ENCODE measurements at places on chromosomes 11 and 22.

GRCh38 chr11:3178349-3178748 lies 13.2 kb upstream of the OSBPL5 start:
- no peak for DNase-seq

GRCh38 chr11:66142370-66143263 lies 72.5 kb downstream of the PACS1 start:
- peak; percentile 80 for DNase-seq

DNA sequence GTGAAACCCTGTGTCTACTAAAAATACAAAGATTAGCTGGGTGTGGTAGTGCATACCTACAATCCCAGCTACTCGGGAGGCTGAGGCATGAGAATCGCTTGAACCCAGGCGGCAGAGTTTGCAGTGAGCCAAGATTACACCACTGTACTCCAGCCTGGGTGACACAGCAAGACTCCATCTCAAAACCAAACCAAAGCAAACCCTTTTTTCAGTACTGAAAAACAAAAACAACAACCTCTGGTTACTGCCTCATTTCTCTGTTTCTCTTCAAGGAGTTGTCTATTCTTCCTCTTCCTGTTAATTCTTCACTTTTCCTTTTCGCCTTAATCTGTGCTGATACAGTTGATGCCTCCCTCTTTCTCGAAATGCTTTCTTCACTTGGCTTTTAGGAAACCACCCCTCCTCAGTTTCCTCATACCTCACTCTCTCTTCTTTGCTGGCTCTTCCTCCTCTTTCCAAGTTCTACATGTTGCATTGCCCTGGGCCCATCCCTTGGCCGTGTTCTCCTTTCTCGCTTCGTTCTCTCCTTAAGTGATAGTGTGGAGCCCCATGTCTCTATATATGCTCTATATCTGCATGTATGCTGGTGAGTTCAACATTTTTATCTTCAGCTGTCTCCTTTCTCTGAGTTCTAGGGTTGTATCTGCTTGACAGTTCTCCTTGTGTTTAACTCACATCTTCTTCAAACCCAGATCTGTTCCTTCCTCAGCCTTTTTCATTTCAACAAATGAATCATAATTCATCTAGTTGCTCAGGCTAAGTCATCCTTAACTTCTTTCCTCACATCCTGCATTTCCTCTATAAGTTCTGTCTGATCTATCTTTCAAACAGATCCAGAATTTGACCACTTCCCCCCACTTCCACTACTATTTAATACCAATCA lies 37.1 kb downstream of the NUCB2 start:
- peak; percentile 65 for DNase-seq

GRCh38 chr11:128785141-128785540 lies 82.0 kb downstream of the KCNJ1 start:
- no peak for DNase-seq

DNA sequence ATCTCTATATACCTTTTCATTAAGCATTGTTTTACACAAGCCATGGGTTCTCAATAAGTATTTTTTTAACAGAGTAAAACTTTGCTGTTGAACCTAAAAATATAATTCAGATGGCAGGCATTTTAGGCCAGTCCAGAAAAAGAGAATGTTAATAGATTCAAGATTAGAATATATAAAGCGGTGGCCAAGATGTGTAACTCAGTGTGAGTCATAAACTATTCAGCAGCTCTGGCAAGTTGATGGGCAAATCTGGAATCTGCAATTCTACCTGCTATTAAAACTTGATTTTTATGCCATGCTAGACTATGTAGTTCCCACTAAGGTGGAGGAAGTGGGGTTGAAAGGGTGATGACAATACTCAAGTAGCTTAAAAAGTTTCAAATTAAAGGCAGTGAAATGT lies 45.4 kb downstream of the CASP12 start:
- peak; percentile 40 for DNase-seq

DNA sequence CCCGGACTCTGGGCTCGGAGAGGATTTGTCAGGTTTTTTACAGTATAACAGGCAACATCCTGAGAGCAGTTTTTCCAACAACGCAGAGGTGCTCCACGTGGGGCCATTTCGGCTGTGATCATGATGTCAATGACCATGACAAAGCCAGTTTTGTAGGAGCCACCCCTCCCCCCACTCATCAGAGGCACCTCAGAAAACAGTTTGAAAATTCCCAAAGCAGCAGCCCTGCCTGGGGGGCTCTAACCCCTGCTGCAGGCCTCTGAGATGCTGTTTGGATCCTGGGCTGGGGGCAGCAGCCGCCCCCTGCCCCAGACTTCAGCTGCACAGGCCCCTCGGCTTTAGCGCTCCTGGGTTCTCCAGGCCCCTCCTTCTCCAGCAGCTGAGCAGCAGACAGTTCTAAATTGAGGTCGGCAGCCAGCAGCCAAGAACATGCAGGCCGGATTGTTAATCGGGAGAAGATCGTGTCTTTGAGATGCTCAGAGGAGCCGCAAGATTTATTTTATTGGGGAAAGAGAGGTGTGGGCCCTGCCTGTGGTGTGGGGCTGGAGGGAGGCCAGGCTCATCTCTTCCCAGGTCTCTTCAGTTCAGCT lies 19.4 kb downstream of the NFAM1 start:
- no peak for DNase-seq

- DNase-seq, result no peak
Measured at GRCh38 chr11:29782447-29782846, 234.4 kb downstream of the KCNA4 start.

- DNase-seq, result no peak
Measured at GRCh38 chr22:36658900-36659299, 44.7 kb downstream of the CACNG2 start.

DNA sequence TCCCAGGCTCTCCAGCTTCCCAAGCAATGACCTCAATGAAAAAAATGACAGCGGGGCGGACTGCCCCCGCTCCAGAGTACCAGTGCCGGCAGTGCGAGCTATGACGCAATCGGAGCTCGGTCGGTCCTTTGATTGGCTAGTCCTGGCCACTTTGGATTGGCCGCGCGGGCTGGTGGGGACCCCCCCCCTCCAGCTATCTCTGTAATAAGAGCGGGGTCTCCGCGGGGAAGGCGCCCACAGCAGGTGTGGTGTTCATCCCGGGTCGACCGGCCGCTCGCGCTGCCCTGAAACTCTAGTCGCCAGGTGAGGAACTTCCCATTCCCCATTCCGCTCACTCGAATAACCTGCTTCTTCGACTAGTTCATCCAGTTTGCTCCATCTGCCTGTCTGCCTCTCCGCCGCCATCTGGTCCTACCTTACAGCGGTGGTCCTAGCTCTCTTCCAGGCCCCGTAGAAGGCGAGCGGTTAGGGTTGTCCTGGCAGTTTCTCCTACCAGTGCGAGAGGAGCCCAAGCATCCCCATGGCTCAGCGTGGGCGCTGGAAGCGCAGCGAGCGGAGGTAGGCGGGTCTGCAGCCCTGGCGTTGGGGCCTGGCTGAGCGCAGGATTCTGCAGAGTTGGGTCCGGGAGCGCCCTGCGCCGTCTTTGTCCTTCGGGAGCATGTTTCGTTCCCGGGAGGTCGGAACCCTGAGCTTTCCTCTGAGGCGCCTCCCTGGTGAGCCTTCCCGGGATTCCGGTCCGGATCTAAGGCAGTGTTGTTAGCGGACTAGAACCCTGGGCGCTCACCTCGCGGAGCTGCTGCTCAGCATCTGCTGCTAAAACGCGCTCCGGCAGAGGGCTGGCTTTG lies at the start of gene CALCB:
Gene CALCB, plus strand, starts transcription at position 233 of the 845 bp plus-strand sequence. CDS start 1,126 bp downstream, outside the sequence.
- DNase-seq, result peak; percentile 4

GRCh38 chr11:34254011-34254410 lies 103.8 kb downstream of the ABTB2 start:
- no peak for DNase-seq

GRCh38 chr22:17664414-17665055 lies 26.0 kb downstream of the BCL2L13 start:
- no peak for DNase-seq

GRCh38 chr11:82823647-82824619 lies 76.3 kb downstream of the PRCP start:
- DNase-seq, result no peak

- DNase-seq, result peak; percentile 55
Measured at GRCh38 chr11:122737951-122738693, 82.6 kb downstream of the UBASH3B start.

DNA sequence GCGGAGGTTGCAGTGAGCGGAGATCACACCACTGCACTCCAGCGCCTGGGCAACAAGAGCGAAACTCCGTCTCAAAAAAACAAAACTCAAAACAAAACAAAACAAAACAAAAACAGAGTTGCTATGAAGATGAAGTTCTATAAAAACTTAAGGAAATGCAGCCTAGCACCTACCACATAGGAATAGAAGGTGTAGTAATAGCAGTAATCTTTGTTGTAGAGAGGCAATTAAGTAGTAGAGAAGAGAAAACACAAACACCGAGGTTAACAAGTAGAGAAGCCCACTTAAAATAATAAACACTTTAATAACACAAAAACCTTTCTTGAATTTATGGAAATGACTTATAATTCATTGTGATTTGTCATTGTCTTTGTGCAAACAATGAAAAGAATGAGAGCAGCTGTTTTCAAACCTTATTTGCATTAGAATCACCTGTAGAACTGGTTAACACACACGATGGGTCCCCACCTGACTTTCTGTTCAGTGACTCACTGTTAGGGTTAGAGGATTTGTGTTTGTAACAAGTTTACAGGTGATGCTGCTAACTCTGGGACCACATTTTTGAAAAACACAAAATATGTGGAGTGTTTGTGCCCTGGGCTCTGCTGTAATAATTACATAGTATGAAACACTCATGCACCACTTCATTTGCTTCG lies 43.1 kb downstream of the TYR start:
- no peak for DNase-seq

DNA sequence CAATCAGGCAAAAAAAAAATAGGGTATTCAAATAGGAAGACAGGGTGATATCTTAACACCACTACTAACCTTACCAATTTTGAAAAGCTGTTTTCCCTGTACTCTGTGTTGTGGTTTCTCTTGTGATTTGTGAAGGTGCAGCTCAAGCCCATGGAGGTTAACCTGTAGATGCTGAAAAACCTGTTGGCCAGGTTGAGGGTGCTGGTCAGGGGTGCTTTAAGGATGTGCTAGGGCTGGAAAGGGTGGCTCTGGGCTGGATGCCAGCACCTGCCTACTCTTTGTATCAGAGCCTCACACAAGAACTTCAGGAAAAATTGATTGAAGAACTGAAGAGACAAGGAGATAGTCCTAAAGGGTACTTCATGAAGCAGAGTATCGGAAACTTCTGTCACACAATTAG lies 18.3 kb upstream of the OR5M8 start:
- no peak for DNase-seq

- DNase-seq, result peak; percentile 69
Measured at GRCh38 chr11:46367244-46367915, 14.1 kb upstream of the MDK start.

DNA sequence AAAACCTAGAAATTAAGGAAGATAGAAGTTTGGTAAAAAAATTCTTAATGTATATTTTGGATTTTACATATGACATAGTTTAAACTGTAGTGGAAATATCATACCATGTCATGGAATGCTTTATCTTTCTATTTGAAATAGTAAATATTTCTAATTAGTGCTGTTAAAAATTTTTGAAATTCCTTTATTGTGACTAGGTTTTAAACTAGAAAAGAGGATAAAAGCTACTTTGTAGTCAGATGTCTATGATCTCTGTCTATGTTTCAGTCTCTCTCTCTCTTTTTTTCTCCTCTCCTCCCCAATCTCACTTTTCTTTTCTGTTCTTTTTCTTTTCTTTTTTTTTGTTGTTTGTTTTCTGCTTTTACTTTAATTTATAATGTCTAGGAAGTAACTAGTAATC lies 226.2 kb downstream of the TMEM135 start:
- peak; percentile 39 for DNase-seq

- no peak for DNase-seq
Measured at GRCh38 chr11:33560729-33561128, 139.9 kb downstream of the C11orf91 start.

- DNase-seq, result no peak
Measured at GRCh38 chr22:17264321-17265052, 45.3 kb upstream of the ADA2 start.

DNA sequence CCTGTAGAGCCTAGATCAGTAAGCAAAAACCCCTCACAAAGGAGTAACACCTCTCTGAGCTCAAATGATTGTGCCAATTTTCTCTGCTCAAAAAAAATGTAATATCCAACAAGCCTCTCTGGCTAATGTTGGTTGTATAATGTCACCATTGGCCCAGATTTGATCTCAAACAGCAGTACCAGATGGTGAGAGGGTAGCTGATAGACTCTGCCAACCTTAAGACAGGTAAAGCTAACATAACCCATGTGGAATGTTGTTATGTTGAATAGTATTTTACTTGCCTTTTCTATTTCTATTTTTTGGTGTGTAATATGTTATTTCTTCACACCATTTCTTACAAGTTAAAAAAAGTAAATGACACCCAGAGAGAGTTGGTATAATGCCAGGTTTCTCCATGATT lies 166.7 kb upstream of the GUCY1A2 start:
- no peak for DNase-seq

DNA sequence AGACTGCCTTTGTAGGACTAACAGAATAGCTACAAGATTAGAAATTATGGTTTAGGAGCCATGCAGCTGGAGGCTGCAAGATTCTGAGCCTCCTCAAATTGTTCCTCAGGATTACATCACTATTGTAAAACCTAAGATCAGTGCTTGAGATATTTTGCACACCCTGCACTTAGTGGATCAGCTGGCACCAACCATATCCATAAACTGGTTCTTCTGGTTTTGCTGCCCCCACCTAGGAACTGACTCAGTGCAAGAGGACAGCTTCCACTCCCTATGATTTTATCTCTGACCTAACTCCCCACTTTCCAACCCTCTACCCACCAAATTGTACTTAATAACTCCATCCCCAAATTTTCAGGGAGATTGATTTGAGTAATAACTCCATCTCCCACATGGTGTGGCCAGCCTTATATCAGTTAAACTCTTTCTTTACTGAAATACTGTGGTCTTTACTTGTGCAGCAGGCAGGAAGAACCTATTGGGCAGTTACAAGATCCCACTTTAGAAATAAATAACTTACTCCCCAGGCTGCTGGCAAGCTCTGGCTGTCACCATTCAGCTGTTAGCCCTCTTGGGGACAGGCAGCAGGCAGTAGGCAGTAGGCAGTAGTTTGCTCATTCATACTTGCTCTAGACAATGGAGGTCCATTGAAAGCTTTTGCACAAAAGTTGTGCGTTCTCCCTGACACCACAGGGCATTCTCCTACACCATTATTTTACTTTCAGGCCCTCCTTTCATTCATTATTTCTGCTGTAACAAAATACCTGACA lies 119.0 kb downstream of the SLC17A6 start:
- DNase-seq, result no peak

DNA sequence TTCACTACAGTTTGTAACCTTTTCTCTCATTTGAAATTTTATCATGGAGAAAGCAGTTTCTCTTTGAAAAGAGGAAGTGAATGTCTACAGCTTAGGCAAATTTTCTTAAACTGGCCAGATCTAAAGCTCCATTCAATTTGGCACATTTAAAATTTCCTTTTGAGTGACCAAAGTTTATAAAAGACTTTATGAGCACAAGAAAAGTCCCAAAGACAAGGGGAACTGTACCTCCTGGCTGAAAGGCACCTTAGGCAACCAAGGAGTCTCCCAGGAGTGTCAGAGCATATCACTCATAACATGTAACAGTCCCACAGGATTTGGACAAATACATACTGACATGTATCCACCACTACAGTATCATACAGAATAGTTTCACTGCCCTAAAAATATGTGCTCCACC lies 41.3 kb downstream of the NARS2 start:
- no peak for DNase-seq
